Urinary bladder (tissue), 4 donors: ENCODE measurements at places on chromosomes 13 and 19. TPM values are rescaled to one million over a fixed set of nuclear protein-coding genes. Genes with fewer than 3 reads are reported as not detected.

GRCh38 chr13:113874177-113874576 is 10.3 kb upstream of the GAS6 start:
- no peak for DNase-seq

CD209 gene
- 5.3 TPM for polyA plus RNA-seq

LGALS7 gene
- polyA plus RNA-seq: 1.4 TPM

- no peak for DNase-seq
Measured at GRCh38 chr13:101529422-101529821, 76.9 kb downstream of the ITGBL1 start.

GRCh38 chr13:48944221-48944620 is 31.5 kb upstream of the FNDC3A start:
- no peak for DNase-seq

DNA sequence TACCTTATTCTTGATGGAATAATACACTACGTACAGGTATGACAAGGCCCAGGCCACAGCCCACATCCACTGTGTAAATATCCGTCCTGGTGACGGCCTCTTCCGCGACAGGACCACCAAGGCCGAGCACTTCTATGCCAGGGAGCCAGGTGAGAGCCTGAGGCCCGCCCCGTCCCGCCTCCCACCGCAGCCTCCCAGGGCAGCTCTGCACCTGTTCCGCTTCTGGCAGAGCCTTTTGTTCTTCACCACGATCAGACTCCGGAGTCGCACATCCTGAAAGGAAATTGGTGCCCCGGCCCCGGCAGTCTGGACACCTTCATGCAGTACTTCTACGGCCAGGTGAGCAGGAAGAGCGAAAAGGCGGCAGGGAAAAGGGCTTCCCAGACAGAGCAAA is 10.6 kb upstream of the ZNF358 start:
- DNase-seq: no peak

- no peak for DNase-seq
Measured at GRCh38 chr13:61727767-61728166, 312.1 kb upstream of the PCDH20 start.

DNA sequence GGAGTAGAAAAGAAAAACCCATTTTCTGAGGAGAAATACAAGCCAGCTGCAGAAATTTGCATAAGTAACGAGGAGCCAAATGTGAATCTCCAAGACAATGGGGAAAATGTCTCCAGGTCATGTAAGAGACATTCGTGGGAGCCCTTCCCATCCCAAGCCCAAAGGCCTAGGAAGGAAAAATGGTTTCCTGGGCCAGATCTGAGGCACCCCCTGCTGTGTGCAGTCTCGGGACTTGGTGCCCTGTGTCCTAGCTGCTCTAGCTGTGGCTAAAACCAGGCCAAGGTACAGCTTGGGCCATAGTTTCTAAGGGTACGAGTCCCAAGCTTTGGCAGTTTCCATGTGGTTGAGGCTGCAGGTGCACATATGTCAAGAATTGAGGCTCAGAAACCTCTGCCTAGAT is 444.9 kb downstream of the PCDH20 start:
- no peak for DNase-seq

GRCh38 chr19:32201211-32201610 is 144.2 kb upstream of the ZNF507 start:
- no peak for DNase-seq

DNA sequence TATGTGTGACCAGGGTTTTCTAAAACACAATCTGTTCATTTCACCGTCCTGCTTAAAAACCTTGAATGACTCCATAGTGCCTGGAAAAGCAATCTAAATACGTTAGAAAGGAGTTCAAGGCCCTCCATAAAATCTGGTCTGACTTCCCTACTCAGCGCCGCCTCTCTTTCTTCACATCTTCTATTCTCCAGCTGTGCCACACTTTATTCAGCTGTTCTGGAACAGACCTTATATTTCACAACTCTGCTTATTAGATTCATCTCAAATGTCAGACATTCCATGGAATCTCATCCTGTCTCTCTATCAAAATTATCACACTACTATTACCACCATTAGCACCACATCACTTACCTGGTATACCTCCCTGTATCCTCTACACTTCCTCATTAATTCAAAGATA is 19.8 kb upstream of the SPART start:
- DNase-seq: no peak

- no peak for DNase-seq
Measured at GRCh38 chr19:30778061-30778460, 405.9 kb downstream of the ZNF536 start.

- no peak for DNase-seq
Measured at GRCh38 chr13:79880818-79881217, 399.9 kb downstream of the NDFIP2 start.

DNA sequence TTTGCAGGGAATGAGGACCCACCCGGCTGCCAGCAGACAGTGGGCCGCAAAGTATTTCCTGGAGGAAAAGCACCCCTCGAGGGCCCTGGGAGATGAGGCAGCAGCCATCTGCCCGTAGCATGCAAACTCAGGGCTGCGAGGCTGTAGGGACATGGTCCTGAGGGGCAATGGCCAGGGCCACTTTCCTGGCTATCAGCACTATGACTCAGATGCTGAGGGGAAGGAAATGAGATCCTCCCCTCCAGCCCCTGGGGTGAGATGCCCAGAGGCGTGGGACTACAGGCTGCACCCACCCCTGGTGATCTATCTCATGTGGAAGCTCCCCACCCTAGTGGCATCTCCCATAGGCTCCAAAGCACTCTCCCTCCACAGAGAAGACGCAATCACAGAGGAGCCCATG is 80.1 kb downstream of the SLC7A1 start:
- DNase-seq: no peak

GRCh38 chr19:54254195-54254906 is 2.7 kb downstream of the LILRB5 start:
- DNase-seq: no peak

- no peak for DNase-seq
Measured at GRCh38 chr19:3098515-3099346, 4.6 kb downstream of the GNA11 start.

AP1M2 gene
- polyA plus RNA-seq: 9.3 TPM

- DNase-seq: no peak
Measured at GRCh38 chr13:96090240-96091101, 564 bp downstream of the HS6ST3 start.
